IPS DF 6.9 (cell line): ENCODE measurements at places on chromosomes 11 and 22.

- no peak overlapping the region for H3K27ac ChIP-seq
- peaks cover 10% of the 10 kb centered on the region; the same call in 1 of the 2 replicates for H3K4me1 ChIP-seq
- H3K27me3 ChIP-seq: no peaks in the 10 kb centered on the region
- H3K36me3 ChIP-seq: no peaks in the 10 kb centered on the region
Measured at GRCh38 chr11:86594746-86595145, 77.7 kb downstream of the ME3 start.

GRCh38 chr22:32103658-32104315, 55.3 kb downstream of the C22orf42 start:
- H3K4me3 ChIP-seq: no peak overlapping the region
- H3K36me3 ChIP-seq: no peaks in the 10 kb centered on the region
- H3K4me1 ChIP-seq: no peaks in the 10 kb centered on the region
- no peak overlapping the region for H3K27ac ChIP-seq

DNA sequence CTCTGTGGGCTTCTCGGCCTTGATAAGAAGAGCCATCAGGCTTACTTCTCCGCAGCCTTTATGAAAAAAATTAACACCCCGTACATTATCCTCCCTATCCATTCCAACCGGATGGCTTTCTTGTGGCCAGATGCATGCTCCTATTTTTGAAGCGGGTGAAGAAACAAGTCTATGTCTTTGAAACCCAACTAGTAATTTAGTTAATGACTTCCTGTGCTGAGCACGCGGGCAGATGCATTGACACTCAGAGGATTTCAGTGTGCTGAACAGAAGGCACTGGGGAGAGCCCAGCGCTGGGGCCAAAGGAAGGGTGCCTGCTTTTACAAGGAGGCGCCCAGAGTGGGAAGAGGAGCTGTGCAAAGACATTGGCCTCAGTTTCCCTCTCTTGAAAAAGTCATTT, 53.3 kb downstream of the ARHGAP8 start:
- no peaks in the 10 kb centered on the region for H3K36me3 ChIP-seq
- no peak overlapping the region for H3K27ac ChIP-seq
- H3K4me3 ChIP-seq: no peak overlapping the region
- no peaks in the 10 kb centered on the region for H3K27me3 ChIP-seq

DNA sequence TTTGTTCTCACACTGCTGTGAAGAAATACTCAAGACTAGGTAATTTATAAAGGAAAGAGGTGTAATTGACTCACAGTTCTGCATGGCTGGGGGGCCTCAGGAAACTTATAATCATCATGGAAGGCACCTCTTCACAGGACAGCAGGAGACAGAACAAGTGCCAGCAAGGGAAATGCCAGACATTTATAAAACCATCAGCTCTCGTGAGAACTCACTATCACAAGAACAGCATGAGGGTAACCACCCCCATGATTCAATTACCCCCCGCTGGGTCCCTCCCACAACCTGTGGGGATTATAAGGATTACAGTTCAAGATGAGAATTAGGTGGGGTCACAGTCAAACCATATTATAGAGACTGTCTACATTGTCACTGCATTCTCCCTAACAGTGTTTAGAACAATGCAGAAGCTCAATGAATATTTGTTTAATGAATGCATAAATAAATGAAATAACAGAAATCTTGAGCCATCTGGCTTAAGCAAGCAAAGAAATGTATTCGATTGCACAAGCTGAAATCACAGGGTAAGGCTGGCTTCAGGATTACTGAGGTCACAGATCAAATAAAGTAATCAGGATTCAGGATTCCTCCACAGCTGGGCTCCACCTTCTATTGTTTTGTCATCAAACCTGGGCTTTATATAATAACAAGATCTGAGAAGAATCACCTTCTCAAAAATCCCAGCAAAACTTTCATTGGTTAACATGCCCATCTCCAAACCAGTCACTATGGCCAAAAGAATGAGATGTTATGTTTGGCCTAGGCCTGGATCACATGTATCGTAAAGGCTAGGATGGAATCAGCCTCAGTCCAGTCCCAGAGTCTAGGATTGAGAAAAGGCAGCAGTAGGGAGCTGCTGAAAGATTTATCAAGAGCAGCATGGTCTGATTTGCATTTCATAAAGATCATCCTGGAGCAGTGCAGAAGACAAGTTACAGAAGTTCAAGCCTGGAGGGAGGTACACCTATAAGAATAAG, 137.8 kb upstream of the UBASH3B start:
- H3K27me3 ChIP-seq: no peaks in the 10 kb centered on the region
- H3K36me3 ChIP-seq: no peaks in the 10 kb centered on the region
- no peak overlapping the region for H3K4me3 ChIP-seq
- no peak for DNase-seq
- H3K27ac ChIP-seq: no peak overlapping the region

- peaks cover 2% of the 10 kb centered on the region; the same call in 1 of the 2 replicates for H3K4me1 ChIP-seq
- H3K27me3 ChIP-seq: no peaks in the 10 kb centered on the region
- no peak for DNase-seq
- no peak overlapping the region; the same call in 1 of the 2 replicates for H3K4me3 ChIP-seq
Measured at GRCh38 chr11:111718859-111719258, 47.3 kb downstream of the PPP2R1B start.

DNA sequence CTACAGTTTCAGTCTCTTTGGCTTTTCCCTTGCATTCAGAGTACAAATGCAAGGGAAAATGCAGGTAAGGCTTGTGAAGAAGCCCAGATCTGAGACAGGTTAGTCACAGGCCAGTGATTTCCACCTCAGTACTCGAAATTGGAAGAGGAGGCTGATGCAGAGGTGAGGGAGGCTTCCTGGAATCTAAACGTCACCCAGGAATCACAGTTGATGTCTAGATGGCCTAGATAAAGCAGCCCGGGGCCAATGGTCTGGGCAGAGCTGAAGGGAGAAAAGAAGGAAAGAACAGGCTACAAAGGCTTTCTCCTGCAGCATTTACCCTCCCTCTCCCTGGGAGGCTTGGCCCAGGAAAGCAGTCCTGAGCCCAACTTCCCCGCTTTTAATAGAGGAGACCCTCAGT, 8.5 kb downstream of the TRIM6 start:
- peaks cover 9% of the 10 kb centered on the region; the same call in 1 of the 2 replicates for H3K36me3 ChIP-seq
- no peak overlapping the region for H3K27ac ChIP-seq
- no peaks in the 10 kb centered on the region for H3K27me3 ChIP-seq
- no peak overlapping the region for H3K4me3 ChIP-seq
- no peak for DNase-seq

GRCh38 chr11:85589373-85589772, 37.8 kb downstream of the DLG2 start:
- no peak overlapping the region for H3K27ac ChIP-seq
- H3K36me3 ChIP-seq: no peaks in the 10 kb centered on the region
- DNase-seq: no peak
- no peaks in the 10 kb centered on the region for H3K4me1 ChIP-seq
- H3K27me3 ChIP-seq: no peaks in the 10 kb centered on the region
- no peak overlapping the region for H3K4me3 ChIP-seq

GRCh38 chr11:77154381-77155081, 26.5 kb downstream of the MYO7A start:
- no peak for DNase-seq
- H3K4me1 ChIP-seq: no peaks in the 10 kb centered on the region
- H3K27ac ChIP-seq: no peak overlapping the region
- H3K4me3 ChIP-seq: no peak overlapping the region
- H3K36me3 ChIP-seq: no peaks in the 10 kb centered on the region
- H3K27me3 ChIP-seq: no peaks in the 10 kb centered on the region

DNA sequence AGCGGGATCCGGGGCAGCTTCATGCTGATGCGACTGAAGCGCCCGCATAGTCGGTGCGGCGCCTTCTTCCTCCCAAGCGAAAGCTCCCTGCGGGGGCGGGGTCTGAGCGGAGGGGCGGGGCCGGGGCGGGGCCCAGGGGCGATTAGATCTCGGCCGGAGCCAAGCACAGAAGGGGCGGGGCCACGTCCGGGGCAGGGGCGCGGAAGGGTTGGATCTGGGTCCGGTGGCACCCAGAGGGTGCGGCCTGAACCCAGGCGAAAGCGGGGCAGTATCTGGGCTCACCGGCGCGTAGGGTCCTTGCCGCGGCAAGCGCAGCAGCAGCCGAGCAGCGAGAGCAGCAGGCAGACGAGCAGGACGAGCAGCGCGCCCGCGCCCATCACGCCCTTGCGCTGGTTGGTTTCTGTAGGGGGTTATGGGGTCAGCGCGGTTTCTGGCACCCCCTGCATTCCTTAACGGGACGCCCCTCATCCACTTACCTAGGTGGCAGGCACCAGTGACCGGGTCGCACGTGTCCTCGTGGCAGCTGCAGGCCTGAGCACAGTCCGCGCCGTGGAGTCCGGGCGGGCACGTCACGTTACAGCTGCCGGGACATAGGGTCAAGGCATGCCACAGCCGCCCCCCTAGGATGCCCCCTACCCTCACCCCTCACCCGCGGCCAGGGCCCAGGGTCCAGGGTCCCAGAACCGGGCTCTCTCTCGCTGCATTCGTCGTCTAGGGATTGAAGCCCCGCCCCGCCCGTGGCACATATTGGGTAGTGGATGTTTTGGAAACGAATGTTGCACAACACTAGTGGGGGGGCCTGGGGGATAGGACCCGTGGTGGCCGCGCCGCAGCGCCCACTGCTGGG, 8.1 kb downstream of the SCARF2 start:
- no peak overlapping the region for H3K4me3 ChIP-seq
- DNase-seq: no peak
- no peak overlapping the region for H3K27ac ChIP-seq
- H3K36me3 ChIP-seq: no peaks in the 10 kb centered on the region; the same call in 1 of the 2 replicates
- peaks cover 2% of the 10 kb centered on the region; the same call in 1 of the 2 replicates for H3K27me3 ChIP-seq
- peaks cover 16% of the 10 kb centered on the region for H3K4me1 ChIP-seq

DNA sequence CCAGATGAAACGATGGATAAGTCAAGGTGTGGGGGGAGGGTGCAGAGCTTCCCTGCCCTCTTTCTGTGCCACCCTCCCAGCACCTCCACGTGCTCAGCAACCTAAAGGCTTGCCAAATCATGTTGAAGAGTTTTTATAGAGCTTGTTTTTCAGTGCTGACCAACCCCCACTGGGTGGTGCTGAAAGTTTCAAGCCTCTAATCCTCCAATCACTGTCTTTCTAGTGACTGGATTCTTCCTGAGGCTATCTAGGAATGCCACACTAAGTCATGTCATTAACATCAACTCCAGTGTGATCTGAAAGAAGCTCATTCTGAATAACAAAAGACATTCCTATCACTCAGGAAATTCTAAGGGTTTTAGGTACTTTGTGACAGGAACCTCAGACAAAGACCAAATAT, 382.6 kb downstream of the DYNC2H1 start:
- no peak overlapping the region for H3K4me3 ChIP-seq
- H3K27ac ChIP-seq: no peak overlapping the region

- no peaks in the 10 kb centered on the region for H3K4me1 ChIP-seq
- H3K27ac ChIP-seq: no peak overlapping the region
- no peak for DNase-seq
- peaks cover 4% of the 10 kb centered on the region for H3K27me3 ChIP-seq
Measured at GRCh38 chr11:625636-626268, 997 bp upstream of the CDHR5 start.

DNA sequence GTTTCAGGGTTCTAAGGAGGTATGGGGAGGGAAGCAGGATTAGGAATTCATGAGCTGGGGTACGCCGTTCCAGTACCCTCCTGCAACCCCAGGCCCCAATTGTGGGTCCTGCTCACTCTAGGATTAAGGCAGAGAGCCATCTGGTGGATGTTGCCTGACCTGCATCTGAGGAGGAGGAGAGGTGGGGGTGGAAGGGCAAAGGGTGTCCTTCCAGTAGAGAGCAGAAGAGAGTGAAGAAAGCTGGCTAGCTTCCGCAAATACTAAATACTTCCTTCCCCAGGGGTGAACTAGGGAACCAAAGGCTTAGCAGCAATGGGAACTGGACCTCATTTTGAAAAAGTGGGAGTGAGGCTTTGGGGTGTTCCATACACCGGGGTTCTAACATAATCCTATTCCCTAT, 10.6 kb downstream of the LRRC51 start:
- no peak overlapping the region for H3K4me3 ChIP-seq
- H3K36me3 ChIP-seq: 0 out of 2 replicates have a peak, but pooled peaks cover 2% of the 10 kb centered on the region
- no peaks in the 10 kb centered on the region for H3K4me1 ChIP-seq

DNA sequence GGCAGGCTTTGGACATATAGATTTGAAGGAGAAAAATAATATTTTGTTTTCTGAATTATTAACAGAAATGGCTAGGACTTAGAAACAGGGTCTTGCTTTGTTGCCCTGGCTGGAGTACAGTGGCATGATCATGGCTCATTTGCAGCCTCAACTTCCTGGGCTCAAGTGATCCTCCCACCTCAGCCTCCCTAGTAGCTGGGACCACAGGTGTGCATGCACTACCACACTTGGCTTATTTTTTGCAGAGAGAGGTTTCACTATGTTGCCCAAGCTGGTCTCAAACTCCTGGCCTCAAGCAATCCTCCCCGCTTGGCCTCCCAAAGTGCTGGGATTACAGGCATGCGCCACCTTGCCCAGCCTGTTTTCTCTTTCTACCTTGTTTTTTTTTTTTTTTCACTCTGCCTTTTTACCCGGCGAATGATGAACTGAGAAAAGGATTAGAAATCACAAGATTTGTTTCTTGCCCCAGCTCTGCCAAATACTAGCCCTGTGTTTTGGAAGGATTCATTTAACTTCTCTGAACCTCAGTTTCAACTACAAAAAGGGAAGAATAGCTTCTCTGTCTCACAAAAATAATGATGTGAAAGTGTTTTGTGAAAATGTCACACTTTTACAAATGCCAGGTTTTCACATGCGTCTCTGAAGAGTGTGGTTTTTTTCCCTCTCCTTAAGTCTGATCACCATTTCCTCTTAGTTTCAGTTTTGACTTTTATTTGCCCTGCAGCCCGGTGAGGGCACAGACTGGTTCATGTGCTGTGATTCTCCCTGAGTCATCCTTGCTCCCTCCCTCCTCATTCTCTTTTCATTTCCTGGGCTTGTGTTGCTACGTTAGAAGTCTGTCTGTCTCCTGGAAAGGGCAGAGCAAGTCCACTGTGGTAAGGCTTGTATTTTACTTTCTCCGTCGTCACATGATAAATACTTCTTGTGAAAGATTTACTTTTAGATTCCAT, 67.7 kb downstream of the BCL2L13 start:
- no peaks in the 10 kb centered on the region for H3K27me3 ChIP-seq
- DNase-seq: peak; percentile 13
- H3K4me1 ChIP-seq: no peaks in the 10 kb centered on the region; the same call in 1 of the 2 replicates
- H3K4me3 ChIP-seq: no peak overlapping the region

GRCh38 chr11:70367071-70367470, 31.3 kb upstream of the CTTN start:
- no peak overlapping the region for H3K27ac ChIP-seq
- H3K4me3 ChIP-seq: no peak overlapping the region
- no peaks in the 10 kb centered on the region for H3K27me3 ChIP-seq
- no peak for DNase-seq
- no peaks in the 10 kb centered on the region for H3K4me1 ChIP-seq

GRCh38 chr11:71283971-71284441, 31.6 kb upstream of the SHANK2 start:
- H3K4me1 ChIP-seq: peaks cover 3% of the 10 kb centered on the region; the same call in 1 of the 2 replicates
- H3K27ac ChIP-seq: no peak overlapping the region
- DNase-seq: no peak
- H3K27me3 ChIP-seq: no peaks in the 10 kb centered on the region
- H3K4me3 ChIP-seq: no peak overlapping the region

GRCh38 chr11:92129811-92130210, 94.8 kb upstream of the FAT3 start:
- no peak for DNase-seq
- H3K4me3 ChIP-seq: no peak overlapping the region
- no peak overlapping the region for H3K27ac ChIP-seq
- H3K4me1 ChIP-seq: no peaks in the 10 kb centered on the region
- no peaks in the 10 kb centered on the region for H3K36me3 ChIP-seq

GRCh38 chr11:1546536-1547466, 25.3 kb downstream of the DUSP8 start:
- H3K27ac ChIP-seq: no peak overlapping the region
- no peaks in the 10 kb centered on the region for H3K36me3 ChIP-seq
- peak overlapping the region; percentile 53; the same call in 1 of the 2 replicates for H3K4me3 ChIP-seq

GRCh38 chr11:62953811-62954210, 31.0 kb downstream of the SLC22A6 start:
- no peaks in the 10 kb centered on the region for H3K36me3 ChIP-seq
- H3K27ac ChIP-seq: no peak overlapping the region
- DNase-seq: no peak
- H3K4me3 ChIP-seq: no peak overlapping the region
